Glomerular endothelial cell (primary cell): ENCODE measurements at places on chromosomes 7 and 10. TPM values are rescaled to one million over a fixed set of nuclear protein-coding genes. Genes with fewer than 3 reads are reported as not detected.

DNA sequence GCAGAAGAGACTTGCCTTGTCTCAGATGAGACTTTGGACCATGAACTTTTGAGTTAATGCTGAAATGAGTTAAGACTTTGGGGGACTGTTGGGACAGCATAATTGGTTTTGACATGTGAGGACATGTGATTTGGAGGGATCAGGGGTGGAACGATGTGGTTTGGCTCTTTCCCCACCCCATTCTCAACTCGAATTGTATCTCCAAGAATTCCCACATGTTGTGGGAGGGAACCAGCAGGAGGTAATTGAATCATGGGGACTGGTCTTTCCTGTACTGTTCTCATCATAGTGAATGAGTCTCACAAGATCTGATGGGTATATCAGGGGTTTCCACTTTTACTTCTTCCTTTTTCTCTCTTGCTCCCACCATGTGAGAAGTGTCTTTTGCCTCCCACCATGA, 229.7 kb upstream of the KCND2 start:
- no peak for DNase-seq

The ZNF488 gene
- not detected in 2 replicates for total RNA-seq

- DNase-seq, result no peak
Measured at GRCh38 chr7:35657125-35657524, 37.8 kb downstream of the HERPUD2 start.

The SUN3 gene
- total RNA-seq, result 0.64 TPM in 1 of 2 replicates, not detected in the other

- peak; percentile 16 for DNase-seq
Measured at GRCh38 chr10:24685958-24686540, 37.6 kb downstream of the ARHGAP21 start.

GRCh38 chr10:23877791-23878320, 331.1 kb upstream of the KIAA1217 start:
- no peak for DNase-seq

The DGKB gene
- 0.29 TPM in 1 of 2 replicates, not detected in the other for total RNA-seq

- no peak for DNase-seq
Measured at GRCh38 chr10:48996329-48996728, 56.7 kb upstream of the LRRC18 start.

- DNase-seq, result no peak
Measured at GRCh38 chr7:99104631-99105030, 39.3 kb downstream of the SMURF1 start.

DNA sequence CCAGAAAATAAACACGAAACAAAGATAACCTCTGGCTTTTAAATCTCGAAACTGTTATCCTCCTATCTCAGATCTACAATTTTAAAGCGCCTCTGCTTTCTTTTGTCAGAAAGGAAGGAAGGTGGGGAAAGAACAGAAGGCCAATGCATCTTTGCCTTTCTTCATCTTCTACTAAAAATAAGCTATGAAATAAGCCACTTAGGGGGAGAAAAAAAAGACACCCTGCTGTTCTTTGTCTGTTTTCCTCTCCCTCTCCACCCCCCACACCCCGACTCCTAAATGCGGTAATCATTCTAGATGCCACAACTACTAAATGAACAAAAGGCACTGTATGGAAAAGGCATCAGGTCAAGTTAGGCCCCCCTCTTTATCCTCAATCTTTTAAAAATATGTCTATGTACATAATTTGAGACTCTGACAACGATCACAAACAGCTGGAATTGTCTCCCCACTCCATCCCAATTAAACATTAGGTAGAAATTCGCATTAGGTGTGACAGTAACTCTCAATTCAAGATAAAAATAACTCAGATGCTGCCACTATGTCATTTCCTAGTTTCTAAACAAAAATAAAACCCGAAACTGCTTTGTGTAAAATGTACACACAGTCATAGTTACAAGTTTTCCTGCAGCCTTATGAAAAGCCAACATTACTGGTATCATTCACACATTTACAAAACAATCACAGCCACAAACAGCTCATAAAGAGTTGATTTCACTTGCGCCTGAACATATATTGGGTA, 2.4 kb downstream of the UBE2H start:
- DNase-seq, result no peak

GRCh38 chr10:19958787-19959186, 142.6 kb downstream of the PLXDC2 start:
- no peak for DNase-seq

The NUTM2A gene
- 0.82 and 1.7 TPM in 2 replicates for total RNA-seq

- DNase-seq, result no peak
Measured at GRCh38 chr7:879093-879492, 2.7 kb downstream of the GET4 start.

DNA sequence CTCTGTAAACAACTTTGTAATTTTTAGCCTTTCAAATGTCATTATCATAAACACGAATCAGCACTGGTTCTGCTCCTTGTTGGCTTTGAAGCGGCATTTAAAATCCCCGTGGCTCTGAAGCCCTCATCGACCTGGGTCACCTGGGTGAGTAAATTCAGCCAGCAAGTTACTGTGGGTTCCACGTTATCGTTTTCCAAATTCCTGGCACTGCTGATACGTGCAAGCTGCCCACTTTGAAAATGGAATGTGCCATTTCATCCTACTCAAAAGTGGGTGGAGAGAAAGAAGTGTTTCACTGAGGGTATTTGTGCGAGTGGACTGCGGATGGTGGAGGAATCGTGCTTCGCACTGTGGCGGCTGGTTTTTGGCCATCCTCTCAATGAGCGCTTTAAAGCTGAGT, 281.7 kb downstream of the KLF6 start:
- no peak for DNase-seq

DNA sequence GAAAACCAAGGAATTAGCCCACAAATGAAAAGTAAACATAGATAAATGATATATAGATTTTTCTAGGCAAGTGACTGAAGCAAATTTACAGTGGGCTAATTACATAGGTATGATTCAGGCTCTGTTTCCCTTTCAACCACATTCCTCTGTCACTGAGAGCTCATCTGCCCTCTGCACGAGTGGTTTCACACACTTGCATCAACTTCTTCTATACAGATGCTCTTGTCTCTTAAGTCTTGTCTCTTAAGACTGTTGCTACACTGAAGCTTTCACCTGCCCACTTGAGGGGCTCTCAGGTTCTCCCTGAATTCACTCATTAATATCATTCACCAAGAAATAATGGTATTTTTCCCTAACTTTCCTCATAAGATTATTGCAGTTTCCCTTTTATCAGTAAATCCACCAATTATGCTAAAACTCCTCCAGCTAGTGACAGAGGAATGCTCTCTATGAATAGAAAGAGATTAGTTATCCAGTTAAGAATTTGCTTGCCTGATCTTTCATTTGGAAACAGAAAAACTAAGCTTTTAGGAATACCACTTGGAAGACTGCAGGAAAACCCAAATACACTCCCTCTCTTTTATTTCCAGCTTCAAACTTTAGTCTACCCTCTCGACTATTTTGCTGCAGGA, 95.7 kb downstream of the ELAPOR2 start:
- no peak for DNase-seq

The NSUN6 gene
- 3.2 and 3.7 TPM in 2 replicates for total RNA-seq

DNA sequence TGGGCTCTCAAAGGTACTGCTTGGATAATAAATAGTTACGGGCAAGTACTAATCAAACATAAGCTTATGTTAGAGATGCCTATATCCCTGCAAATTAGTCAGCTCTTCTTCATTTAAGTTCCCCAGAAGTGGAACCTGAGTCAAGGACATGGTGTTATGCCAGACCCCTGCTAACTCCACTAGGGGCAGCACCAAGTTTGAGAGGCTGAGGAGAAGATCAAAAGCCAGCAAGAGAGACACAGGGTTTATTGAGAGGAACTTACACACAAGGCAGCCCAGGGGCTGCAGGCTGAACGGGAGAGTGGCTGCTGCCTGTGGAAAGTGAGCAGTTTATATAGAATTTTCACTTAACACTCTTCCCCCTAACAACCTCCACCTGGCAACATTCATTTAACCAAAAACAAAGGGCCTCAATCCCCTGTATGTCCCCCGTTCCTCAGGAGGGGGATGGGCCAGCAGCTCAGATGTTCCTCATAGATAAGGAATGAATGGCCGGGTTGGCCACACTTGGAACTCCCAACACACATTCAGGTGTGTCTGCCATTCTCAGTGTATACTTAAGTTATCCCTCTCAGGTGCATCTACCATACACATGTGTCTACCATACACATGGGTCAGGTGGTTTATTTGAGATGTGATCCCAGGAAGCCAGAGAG, 62.6 kb upstream of the GHITM start:
- no peak for DNase-seq

DNA sequence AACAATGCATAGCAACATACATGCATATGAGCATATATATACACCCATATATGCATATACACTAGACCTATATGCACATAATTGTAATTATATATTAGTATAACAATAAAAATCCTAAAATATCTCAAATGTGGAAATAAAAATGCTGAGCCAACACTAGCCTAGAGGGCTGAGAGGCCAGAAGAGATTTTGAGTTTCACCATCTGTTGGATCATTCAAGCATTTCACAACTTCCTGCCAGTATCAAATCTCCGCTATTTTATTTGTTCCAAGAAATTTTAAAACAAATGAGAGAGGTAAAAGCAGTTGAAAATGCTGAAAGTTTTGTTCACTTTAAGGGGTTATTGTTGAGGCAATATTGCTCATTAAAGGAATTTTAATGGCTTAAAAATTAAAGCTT, 187.0 kb downstream of the PCDH15 start:
- DNase-seq, result no peak

DNA sequence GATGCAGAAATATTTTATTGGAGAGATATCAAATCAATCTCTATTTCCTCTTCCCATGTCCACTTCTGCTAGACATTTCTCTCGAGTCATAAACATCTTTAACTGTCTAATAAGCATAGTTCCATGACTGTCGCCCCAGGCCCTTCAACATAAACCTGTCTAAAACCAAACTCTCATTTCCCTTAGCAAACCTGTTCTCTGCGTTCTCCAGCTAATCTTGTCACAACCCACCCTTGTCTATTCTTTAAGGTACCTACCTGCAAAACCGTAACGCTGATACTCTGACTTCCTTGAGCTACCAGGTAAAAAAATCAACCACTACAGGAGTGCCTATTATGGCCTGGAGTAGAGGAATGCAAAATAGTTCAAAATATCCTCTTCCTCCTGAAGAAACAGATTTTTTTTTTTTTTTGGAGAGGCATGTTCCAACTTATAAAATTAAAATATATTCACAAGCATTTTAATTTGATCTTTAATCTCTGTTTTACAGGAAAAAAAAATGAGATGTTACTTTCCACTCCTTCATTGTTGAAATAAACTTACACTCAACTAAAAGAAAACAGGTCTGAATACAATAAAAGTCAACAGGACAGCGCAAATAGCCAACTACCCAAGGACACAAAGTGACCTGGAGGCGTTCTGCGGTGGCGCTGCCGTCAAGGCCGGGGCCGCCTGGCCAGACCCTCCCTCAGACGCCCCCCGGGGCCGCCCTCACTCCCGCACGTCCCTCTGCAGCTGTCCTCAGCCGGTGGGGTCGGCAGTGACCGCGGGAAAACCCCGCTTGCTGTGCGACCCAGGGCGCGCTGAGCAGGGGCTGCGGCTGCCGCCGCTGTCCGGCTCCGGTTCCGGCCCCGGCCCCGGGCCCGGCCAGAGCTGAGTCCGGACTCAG, 765 bp downstream of the SLC25A40 start:
- DNase-seq, result no peak

The BTBD16 gene
- 0.47 TPM in 1 of 2 replicates, not detected in the other for total RNA-seq
